Heart left ventricle (tissue), 16 donors: ENCODE measurements at places on chromosomes 12 and 14. TPM values are rescaled to one million over a fixed set of nuclear protein-coding genes. Genes with fewer than 3 reads are reported as not detected.
A peak's percentile ranks its signal among the peaks of the same experiment; 100 is the strongest.

- peak; percentile 91 for DNase-seq
These were observed 743 bp upstream of the CAND1 start for GRCh38 chr12:67268335-67268895.

GRCh38 chr12:64965920-64966319 lies 141.5 kb downstream of the TBC1D30 start:
- DNase-seq, result no peak

- DNase-seq, result no peak
These were observed 13.1 kb upstream of the SMARCC2 start for GRCh38 chr12:56202366-56202765.

- no peak for DNase-seq
These were observed 26.8 kb downstream of the CCDC177 start for GRCh38 chr14:69547701-69548348.

DNA sequence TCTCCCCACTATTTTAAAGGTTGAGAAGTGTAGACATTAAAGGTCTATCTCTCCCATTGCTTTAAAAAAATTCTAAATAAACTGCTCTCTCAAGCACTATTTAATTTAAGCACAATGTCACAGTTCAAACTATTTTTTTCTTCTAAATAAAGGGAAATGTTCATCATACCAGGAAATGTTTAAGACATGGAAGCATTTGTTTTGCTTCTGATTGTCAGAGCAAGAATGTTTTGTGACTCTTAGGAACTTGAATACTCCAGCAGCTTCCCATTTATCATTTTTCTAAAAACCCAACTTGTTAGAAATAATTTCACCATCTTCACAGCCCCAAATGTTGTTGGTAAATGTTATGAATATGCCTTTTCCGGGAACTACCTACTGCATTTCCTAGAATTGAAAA lies 121.8 kb upstream of the NTF3 start:
- DNase-seq, result no peak

- no peak for DNase-seq
These were observed 16.5 kb downstream of the SIX1 start for GRCh38 chr14:60632777-60633176.

DNA sequence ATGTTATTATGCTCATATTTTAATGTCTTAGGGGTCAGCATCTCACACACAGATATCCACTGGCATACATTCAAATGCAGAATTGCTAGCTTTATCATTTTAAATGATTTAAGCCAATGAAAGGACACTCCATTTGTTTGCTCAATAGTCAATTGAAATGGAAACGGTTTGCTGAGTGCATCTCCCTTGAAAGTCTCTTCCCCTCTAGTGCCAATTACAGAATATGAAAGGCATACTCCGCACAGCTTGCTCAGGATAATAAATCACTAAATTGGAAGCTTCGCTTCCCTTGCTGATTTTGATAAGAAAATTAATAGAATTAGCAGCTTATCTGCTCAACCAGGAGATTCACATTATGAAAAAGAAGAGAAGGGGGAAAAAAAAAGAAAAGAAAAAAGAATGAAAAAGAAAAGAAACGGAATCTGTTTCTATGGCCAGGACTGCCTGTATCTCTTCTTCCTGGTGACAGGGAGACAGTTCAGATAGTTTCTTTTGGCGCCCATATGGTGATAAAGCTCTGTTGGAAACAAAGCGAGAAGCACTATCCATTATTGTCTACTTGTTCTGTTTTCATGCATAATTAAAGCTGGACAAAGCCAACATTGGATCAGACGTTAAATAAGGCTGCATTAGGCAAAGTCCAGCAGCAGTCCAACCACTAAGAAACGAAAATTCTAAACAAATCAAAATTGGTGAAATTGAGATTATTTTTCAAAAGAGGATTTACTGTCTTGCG lies 225.0 kb downstream of the GXYLT1 start:
- no peak for DNase-seq

GRCh38 chr12:110023059-110023980 lies 24.1 kb downstream of the ANKRD13A start:
- no peak for DNase-seq

GRCh38 chr14:72089625-72090024 lies 157.4 kb downstream of the RGS6 start:
- DNase-seq, result no peak

DNA sequence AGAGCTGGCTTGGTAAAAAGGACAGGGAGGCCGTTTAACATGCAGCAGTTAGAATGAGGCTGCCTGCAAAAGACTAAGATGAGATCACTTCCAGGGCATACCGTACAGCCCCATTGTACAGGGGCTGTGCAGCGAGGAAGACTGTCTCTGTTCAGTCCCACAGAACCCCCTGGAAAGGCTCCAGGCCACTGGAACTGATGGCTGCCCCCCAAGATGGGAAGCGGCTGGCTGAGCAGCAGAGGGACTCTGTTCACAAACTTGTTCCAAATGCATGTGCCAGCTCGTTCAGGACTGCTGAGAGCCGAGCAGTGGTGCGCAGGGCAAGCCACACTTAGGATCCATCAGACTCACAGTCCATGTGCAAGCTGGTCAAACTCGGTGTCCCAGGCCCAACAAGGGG lies 82.9 kb downstream of the CHGA start:
- DNase-seq, result peak; percentile 51

DNA sequence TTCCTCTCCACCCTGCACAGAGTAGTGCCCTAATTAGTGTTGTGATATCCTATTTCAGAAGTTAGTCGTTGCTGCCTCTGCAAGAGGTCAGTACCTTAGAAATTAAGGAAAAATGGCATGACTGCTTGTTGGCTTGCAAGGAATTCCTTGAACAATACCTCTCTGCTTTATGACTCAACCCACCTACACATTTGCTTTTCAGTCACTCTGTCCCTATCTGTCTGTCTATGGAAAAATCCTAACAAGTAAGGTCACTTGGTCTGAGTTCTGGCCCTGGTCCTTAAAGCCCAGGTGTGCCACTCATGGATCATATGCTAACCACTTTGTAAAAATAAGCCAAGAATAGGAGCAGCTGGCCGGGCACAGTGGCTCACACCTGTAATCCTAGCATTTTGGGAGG lies 116.4 kb upstream of the ATF1 start:
- DNase-seq, result no peak

GRCh38 chr12:54032627-54033100 lies at the start of gene HOXC5:
TSS of gene HOXC5 (plus strand) at chr12:54033050. CDS start at chr12:54033123, 73 bp downstream.
- DNase-seq, result no peak

DNA sequence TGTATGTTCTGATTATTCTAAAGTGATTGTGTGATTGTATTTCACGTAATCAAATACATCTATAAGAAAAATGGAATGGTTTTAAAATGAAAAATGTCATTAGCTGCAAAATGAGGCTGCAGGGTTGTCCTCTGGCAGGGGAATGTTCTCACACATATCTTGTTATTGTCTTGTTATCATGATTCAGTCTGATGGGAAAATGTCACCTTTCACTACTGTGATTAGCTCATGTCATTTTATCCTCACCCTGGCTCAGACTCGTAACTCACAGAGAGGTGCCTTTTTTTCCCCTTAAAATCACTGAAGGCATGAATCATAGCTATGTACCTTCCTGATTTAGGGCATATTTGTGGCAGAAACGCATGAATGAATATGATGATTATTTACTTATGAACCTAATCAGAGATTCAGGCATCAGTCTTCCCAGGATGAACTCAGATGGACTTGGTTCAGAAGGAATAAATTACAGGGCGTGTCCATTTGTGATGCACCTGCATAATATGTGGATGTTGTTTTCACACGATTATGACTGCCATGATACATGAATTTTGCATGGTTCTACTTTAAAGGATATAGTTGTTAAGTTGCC lies 1339.2 kb downstream of the AACS start:
- DNase-seq, result no peak

- no peak for DNase-seq
These were observed 371.8 kb upstream of the PRICKLE1 start for GRCh38 chr12:42961395-42961794.

- no peak for DNase-seq
These were observed 7.2 kb downstream of the DTD2 start for GRCh38 chr14:31449971-31450610.

GRCh38 chr14:61530896-61531295 lies 164.4 kb upstream of the HIF1A start:
- DNase-seq, result no peak

GRCh38 chr12:989051-989450 lies 2.0 kb upstream of the ERC1 start:
- DNase-seq, result no peak

GRCh38 chr12:93967454-93967853 lies 180.9 kb upstream of the PLXNC1 start:
- no peak for DNase-seq

- DNase-seq, result peak; percentile 52
These were observed 41.6 kb downstream of the ITPK1 start for GRCh38 chr14:93073910-93074769.

GRCh38 chr14:52360831-52361230 lies 46.7 kb downstream of the PTGER2 start:
- DNase-seq, result no peak

DNA sequence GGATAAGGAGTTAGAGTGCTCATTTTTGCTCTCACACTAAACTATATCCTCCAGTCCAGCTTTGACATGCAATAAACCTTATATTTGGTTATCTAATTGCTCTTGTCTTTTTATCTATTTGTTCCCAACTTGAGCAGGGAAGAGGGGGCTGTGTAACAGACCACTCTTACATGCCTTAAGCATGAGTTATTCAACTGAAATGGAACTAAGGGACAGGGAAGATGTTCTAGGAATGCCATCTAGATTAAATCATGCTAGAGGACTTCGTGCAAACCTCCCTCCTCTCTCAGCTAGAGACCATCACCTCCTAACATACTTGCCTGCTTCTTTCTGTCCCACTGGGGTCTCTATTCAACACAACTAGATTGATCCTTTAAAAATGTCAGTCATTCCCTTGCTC lies 20.6 kb downstream of the SPX start:
- no peak for DNase-seq

The CIDEB gene
- total RNA-seq, result 5.9 TPM

The TTC9 gene
- total RNA-seq, result 0.87 TPM

The CLEC1B gene
- not detected for total RNA-seq

The ANKS1B gene
- total RNA-seq, result 1.1 TPM

The RPS6KL1 gene
- total RNA-seq, result 17.8 TPM

The PRKD1 gene
- 3.6 TPM for total RNA-seq

The GALNT16 gene
- total RNA-seq, result 80.1 TPM

The SLC6A15 gene
- total RNA-seq, result not detected
